ENCODE measurements at places on chromosomes 12 and 14.

DNA sequence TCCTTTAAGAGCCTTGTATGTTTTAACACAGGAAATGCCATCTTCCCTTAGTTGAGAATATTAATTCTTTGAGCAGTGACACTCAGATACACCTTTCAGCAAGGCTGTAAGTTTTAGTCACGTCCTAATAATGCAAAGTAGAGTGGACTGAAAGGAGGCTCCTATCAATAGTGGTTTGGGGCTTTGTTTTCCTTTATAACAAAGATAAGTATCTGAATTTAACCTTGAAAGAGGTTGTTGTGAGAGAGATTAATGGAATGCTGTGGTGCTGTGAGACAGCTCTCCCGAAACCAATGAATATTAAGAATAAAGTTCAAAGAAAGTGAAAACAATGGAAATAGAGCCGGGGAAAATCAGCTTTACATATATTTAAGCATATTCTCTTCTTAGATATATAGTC, 259.6 kb downstream of the ERC1 start:
- no peak for DNase-seq

DNA sequence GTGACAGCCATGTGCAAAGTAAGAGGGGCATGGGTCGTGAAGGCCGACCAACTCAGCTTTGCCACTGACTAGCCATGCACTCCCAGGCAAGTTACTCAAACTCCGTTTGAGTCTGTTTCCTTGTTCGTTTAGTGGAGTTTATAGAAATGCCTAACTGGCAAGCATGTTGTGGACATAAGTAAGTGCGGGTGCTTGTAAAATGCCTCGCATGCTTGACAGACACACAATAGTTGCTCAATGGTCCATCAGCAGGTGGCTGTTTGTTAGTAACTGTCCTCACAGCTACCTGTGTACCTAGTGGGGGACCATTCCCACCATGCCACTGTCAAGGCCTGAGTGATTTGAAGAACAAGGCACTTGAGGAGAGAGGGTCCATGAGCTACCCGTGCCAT, 338.3 kb downstream of the DPF3 start:
- DNase-seq = no peak

GRCh38 chr12:112013601-112014402, 576 bp downstream of the ERP29 start:
- DNase-seq = peak; percentile 25

- DNase-seq = no peak
Observed at GRCh38 chr14:83151571-83151970, 1617.9 kb upstream of the SEL1L start.

DNA sequence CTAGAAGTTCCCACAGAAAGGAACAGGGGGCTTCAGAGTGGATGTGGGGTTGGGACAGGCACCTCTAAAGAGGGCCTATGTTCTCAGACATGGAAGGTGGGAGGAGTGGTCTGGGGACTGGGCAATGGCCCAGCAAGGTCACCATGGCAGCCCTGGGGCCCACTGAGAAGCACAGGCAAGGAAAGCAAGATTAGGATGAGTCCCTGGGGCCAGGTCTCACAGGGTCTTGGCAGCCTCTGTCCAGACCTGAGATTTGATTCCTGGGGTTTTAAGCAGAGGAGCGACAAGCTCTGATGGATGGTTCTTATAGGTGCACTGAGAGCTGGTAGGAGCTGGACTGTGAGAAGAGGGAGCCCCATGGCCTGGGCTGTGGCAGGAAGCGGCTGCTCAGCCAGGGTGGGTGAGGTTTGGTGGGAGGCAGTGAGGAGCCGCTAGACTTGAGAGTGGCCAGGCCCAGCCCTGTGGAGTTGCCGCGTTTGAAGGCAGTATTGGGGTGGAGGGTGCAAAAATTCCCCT, 44.0 kb downstream of the DLK1 start:
- no peak for DNase-seq

DNA sequence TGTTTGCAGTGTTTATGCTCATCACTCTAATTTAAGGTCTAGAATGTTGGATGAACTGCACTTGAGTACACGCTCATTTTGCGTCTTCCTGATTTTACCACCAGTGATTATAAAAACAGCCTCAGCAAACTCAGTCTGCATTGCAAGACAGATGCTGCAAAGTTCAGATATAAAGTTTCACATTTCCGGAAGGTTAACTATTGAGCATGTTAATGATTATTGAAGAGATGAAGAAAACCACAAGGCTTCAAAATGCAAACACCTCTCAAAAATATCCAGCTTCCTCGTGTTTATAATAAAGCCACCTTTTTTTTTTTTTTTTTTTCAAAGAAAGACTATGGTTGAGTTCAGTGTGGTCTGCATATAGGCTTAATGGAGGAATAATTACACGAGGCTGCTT, 92.1 kb upstream of the BMP4 start:
- DNase-seq = no peak

DNA sequence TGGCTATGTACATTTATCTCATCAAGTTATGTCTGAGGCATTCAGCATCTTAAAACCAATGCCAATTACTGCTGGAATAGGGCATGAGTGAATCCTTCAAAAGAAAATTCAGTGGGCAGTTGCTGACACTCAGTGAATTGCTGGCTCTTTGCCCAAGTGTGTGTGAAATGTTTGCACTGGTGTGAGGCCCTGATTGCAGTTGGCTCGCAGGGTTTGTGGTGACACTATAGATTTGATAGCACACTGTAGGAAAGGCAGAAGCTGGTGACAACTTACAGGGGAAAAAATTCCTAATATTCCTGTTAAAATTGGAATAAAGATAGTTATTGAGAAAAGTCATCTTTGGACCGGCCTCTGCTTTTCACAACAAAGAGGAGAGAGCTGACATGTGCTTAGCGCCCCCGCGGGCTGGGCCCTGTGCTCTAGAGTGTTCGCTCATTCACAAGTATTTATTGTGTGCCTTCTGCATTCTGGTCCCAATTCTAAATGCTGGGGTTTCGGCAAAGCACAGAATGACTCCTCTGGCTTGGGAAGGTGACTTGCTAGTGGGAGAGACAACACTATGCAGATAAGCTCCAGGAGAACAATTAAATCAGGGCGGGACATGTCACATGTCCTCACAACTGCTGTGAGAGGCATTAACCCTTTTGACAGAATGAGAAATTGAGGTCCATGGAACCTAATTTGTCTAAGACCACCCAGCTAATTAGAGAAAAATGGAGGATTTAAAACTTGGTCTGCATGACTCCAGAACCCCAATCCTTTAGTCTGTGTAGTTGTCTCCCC, 418.7 kb downstream of the NPAS3 start:
- no peak for DNase-seq

DNA sequence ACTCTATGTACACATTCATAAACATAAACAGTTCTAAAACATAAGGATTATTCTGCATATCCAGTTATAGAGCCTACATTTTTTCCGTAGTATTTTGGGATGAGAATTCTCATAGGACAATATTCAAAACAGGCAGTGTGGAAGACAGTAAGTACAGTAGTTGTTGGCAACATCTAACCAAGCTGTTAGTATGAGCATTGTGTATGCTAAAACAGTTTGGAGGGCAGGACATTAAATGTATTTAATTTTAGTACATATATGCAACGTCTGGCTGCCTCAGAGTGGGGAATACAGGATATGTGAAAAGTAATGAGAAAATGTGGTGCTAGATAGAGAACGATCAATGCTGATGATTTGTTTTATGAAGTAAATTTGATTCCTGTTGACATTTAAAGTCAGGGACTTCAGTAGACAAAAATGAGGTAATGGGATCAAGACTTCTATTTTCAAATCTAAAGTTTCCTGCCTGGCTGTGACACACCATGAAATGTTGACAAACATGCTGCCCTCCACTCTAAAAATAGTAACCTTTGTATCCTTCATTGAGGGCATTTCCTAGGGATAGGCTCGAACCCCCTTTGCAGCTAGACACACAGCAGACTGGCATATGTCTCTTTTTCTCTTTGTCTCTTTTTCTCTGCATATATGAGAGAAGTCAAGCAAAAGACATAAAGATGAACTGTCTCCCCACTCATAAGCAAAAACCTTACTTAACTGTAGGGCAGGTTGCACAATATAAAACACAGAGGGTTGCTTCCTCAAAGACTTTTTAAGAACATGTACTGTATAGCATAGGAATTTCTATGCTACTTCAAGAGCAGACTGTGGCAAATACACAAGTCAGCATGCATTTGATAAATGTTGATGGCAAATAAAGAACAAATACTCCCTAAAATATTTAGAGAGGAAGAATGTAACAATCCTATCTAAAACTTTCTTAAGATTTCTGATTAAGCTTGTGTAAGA, 75.5 kb upstream of the GTF2A1 start:
- no peak for DNase-seq

GRCh38 chr14:42111355-42111754, 504.7 kb downstream of the LRFN5 start:
- no peak for DNase-seq

- no peak for DNase-seq
Observed at GRCh38 chr14:68703093-68703492, 89.8 kb downstream of the ZFP36L1 start.

- no peak for DNase-seq
Observed at GRCh38 chr12:69639400-69640016, 28.8 kb upstream of the LRRC10 start.

- DNase-seq = no peak
Observed at GRCh38 chr14:50801706-50802105, 29.3 kb downstream of the NIN start.

DNA sequence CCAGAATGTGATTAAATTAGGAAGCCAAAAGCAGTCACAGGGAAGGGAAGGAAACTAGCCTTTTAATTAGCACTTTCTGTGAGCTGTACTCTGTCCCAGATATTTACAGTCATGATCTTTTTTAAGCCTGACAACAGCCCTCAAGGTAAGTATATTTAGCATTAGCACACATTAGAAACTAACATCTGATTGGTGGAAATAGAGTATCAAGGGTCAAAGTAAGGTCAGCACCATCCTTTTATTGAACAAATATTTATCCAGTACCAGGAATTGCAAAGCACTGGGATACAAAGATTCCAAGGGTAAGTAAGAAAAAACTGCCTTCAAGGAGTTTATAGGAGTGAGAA, 28.2 kb downstream of the RPGRIP1 start:
- DNase-seq = no peak

GRCh38 chr14:64680013-64680713, 24.1 kb upstream of the PLEKHG3 start:
- DNase-seq = no peak

- DNase-seq = no peak
Observed at GRCh38 chr14:22403296-22403695, 185.7 kb downstream of the DAD1 start.

- DNase-seq = no peak
Observed at GRCh38 chr12:34625116-34625515, 602.8 kb downstream of the ALG10 start.

DNA sequence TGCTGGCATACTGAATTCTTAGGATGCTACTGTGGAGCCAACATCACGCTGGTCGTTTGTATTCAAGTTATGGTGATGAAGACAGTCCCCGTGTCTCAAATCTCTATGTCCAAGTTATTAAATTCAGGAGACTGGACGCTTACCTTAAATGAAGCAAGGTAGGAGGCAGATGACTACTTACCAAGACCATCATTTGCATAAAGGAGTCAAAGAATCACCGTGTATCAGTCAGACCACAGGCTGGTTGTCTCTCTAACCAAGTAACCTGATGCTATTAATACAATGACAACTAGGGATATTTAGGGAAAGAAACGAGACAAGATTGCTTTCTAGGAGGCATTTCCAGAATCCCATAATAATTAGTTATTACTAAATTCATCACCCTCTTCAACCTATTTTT, 78.1 kb upstream of the FRMD6 start:
- no peak for DNase-seq
